ENCODE measurements at places on chromosomes 12 and 14. TPM values are rescaled to one million over a fixed set of nuclear protein-coding genes. Genes with fewer than 3 reads are reported as not detected.

The LAG3 gene
- 0.49 TPM for total RNA-seq

The HELB gene
- total RNA-seq: 6.4 TPM

The POTEG gene
- not detected for total RNA-seq

The SYT1 gene
- 0.99 TPM for total RNA-seq

The NKX2-1 gene
- not detected for total RNA-seq

The SYNDIG1L gene
- total RNA-seq: not detected

The RASSF9 gene
- 4.9 TPM for total RNA-seq

The AQP6 gene
- 0.20 TPM for total RNA-seq

The PTPRQ gene
- total RNA-seq: 0.49 TPM

The HECTD1 gene
- 273 TPM for total RNA-seq

The SIRT4 gene
- 3.3 TPM for total RNA-seq

The MSI1 gene
- total RNA-seq: 0.99 TPM

The NANOG gene
- total RNA-seq: not detected

The MDGA2 gene
- 0.89 TPM for total RNA-seq

The HCAR1 gene
- total RNA-seq: 1.9 TPM

The DBX2 gene
- 0.10 TPM for total RNA-seq

The IL26 gene
- total RNA-seq: not detected

DNA sequence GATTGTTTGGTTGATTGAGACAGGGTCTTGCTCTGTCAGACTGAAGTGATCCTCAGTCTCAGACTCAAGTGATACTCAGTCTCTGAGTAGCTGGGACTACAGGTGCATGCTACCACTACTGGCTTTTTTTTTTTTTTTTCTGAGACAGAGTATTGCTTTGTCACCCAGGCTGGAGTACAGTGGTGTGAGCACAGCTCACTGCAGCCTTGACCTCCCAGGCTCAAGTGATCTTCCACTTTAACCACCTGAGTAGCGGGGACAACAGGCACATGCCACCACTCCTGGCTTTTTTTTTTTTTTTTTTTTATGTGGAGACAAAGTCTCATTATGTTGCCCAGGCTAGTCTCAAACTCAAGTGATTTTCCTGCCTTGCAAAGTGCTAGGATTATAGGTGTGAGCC lies 31.8 kb downstream of the CPSF2 start:
- no peak for DNase-seq

DNA sequence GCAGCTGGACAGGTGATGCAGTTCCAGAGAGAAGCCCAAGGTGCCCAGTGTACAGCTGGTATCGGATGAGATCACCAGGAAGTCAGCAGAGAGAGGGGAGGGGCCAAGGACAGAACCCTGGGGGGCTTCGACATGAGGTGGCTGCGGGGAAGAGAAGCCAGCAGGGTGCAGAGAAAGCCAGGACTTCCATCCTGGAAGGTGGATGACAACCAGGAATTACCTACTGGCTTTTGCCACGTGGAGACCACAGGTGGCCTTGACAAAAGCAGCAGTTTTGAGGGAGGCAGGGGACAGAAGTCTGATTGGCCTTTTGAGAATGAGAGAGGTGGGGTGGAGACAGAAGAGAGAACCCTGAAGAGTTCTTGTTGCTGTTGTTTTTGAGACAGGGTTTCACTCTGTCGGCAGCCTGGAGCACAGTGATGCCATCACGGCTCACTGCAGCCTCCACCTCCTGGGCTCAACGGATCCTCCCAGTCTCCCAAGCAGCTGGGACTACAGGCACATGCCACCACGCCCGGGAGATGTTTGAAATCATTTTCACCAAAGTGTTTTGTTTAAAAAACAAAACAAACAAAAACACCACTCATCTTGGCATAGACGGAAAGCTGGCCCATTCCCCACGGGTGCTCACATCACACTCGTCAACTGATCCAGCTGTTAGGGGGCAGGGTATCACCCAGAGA lies 35.2 kb downstream of the CDC42BPB start:
- DNase-seq: no peak

DNA sequence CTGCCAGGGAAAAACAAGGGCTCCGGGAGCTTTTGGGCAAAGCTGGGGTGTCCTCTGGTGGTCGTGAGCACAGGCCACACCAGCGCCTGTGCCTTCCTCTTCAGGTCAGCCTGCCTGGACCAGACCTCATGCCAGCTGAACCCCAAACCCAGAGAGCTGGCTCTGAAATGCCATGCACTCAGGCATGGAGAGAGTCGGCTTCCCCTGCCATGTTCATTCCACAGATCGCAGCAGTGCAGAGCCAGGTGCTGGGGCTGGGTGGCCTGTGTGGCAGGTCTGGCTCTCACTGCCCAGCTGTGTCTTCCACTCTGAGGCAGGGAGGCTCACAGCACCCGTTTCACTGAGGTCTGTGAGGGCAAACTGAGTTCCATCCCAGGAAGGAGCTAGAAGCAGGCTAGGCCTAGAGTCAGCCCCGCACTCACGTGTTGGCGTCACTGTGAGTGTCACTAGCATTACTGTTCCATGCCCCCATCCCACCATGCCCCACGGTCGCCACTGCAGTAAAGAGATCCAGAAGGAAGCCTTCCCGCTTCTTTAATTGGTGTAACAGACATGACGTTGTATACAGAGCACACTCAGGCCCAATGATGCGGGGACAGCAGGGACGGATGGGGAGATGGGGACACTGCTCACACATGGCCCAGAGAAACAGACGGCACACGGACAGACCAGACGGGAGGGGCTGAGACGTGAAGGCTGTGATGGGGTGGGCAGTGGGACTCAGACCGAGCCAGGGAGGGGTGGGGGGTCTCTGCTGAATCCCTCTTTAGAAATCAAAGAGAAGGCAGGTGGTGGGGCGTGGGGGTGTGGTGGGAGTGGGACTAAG lies 2.7 kb downstream of the ARL6IP4 start:
- DNase-seq: no peak

DNA sequence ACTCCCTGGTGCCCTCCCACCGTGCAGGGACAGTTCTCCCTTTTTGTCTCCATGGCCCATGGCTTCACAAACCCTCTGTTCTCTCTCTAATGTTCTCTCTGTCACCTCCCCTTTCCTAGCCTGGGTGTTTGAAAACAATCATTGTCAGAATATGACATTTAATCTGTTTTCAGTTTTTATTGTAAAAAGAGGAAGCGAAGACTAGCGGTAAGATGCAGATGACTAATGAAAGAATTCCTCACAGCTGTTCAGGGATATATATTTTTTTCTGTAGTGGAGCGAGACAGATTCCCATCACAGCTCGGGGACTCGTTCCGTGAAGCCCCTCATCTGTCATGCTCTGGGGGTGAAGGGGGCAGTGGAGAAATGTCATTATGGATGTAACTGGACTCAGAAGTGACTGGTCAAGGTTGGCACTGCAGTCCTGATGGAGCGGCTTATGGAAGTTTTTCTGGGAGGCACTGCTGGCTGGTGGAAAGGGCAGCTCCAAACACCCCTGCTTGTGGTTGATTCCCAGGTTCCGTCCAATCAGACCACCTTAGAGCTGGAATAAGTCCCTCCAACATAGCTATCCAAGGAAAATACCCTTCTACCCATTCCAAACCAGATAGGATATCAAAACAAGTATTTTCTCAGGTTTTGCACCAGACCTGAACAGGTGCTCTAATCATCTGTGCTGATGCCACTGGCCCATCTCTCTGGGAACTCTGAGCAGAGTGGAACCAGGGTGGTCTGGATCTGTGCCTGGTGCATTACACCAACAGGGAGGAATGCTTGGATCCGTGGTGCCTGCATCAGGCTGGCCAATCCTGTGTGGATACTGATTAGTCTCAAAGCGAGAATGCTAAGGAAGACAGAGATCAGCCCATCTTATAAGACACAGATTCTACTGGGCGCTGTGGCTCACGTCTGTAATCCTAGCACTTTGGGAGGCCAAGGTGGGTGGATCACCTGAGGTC lies 84.7 kb downstream of the GPATCH2L start:
- DNase-seq: no peak

DNA sequence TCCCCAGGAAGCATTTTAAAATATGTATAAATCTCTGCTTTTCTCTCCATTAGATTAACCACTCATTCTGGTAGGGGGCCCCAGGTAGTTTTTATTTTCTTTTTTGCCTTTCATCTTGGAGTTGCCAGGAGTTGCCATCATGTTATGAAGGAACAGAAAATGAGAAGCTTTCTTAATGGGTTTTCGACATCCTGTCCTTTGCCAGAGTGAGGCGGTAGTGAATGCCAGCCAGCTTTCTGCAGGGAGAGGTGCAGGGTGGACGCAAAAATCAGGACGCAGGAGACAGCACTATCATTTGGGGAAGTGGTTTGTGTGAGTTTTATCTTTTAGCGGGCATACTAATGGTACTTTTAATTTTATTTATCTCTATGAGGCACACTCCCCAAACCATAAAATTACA lies 1.7 kb downstream of the RASSF8 start:
- no peak for DNase-seq

GRCh38 chr14:72075649-72076334 lies 143.6 kb downstream of the RGS6 start:
- DNase-seq: no peak

DNA sequence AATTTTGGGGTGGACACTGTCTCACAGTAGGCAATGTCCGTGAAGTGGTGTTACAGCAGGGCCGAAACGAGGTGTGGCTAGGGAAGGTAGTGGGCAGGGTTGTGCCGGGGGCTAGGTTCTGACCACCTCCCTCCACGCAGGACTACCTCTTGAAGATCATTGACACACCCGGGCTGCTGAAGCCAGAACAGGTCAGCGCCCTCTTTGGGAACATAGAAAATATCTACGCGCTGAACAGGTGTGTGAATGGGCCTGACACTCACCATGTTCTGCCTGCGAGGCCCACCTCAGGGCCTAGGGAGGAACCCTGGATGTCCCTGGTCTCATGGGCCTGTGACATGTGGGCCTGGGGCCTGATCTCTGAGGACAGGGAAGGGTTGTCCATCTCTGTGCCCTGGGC lies 24.6 kb downstream of the PLEKHG3 start:
- DNase-seq: no peak

DNA sequence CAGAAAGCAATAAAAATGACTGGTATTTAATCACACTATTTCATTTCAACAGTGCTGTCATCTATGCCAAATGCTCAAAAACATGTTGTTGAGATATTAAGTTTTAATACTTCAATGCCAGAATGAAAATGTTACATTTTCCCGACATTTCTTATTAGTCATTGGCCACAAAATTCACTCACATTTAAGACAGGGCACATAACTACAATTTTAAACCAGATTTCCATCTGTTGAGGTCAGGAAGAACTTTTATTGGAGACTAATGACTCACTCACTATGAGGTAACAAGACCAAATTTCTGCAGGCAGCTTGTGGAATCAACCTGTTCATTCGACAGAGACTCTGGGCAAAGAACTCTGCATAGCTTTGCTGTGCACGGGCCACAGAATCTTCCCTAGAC lies 36.8 kb downstream of the PPTC7 start:
- DNase-seq: peak; percentile 35

DNA sequence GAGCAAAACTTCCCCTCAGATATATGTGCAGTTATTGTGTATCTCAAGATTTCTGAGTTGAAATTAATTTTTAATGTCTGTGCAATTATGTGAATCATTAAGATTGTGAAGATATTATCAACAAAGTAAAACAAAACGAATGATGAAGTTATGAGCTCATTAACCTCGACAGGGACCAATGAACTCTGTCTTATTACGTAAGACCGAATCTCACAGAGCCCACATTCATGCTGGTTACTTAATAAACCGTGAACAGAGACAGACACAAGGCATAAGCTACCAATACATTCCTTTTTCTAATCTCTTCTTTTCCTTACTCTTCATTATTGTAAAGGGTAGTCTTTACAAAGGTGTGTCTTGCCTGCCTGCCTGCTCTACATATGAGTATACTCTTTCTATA lies 568.7 kb downstream of the RPS29 start:
- no peak for DNase-seq

DNA sequence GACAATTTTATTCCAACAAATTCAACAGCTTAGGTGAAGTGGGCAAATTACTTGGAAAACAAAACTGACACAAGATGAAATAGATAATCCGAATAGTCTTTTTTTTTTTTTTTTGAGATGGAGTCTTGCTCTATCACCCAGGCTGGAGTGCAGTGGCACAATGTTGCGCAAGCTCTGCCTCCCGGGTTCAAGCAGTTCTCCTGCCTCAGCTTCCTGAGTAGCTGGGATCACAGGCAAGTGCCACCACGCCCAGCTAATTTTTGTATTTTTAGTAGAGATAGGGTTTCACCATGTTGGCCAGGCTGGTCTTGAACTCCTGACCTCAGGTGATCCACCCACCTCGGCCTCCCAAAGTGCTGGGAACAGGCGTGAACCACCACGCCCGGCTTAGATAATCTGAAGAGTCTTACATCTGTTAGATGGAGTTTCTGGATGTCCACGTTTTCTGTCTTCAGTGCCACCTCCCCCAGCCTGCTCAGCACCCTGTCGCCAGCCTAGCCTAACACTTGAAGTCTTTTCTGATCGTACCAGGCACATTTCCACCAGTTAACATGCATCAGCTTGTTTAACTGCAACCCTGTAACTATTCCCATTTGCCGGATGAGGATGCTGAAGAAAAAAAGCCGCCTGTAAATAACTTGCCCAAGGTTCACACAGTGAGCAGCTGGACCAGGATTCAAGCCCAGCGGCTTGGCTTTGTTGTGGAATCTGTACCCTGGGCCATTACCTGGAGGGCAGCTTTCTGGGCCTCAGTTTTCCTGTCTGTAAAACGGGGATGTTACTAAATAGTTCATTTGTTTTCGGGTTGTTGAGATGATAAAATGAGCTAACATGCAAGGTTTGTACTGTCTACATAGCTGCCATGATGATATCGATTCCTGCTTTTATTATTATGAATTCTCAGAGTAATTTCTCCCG lies 26.4 kb downstream of the FBRSL1 start:
- DNase-seq: no peak

- DNase-seq: no peak
Measured at GRCh38 chr12:125032466-125033152, 32.6 kb upstream of the AACS start.

DNA sequence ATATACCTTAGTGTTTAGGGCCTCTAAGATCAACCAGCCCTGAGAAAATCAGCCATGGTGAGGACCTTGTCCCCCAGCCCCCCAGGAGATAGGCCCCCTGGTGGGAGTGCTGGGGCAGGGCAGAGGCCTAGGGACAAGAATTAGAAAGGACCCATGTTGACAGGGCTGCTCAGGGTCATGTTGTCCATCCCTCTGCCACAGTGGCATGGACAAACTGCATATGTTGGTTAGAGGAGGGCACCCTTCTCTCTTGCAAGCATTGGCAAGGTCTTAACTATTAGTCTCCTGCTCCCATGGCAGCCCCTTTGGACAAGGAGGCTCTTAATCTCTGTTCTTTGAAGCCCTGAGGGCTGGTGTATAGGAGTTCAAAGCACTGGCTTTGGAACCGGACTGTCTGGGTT lies 755 bp upstream of the PTPN6 start:
- DNase-seq: no peak

- no peak for DNase-seq
Measured at GRCh38 chr14:99875836-99876235, 82.6 kb downstream of the EML1 start.

GRCh38 chr14:89476354-89476896 lies 59.4 kb upstream of the FOXN3 start:
- no peak for DNase-seq

DNA sequence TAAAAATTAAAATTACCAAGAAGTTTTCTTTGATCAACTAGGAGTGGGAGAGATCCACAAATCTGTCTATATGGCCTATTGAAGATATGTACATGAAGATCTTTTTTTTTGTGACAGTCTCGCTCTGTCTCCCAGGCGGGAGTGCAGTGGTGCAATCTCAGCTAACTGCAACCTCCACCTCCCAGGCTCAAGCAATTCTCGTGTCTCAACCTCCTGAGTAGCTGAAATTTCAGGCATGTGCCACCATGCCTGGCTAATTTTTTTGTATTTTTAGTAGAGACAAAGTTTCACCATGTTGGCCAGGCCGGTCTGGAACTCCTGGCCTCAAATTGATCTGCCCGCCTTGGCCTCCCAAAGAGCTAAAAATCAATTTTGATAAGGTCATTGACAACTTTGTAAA lies 4.6 kb upstream of the NFATC4 start:
- DNase-seq: no peak
